ENCODE measurements at places on chromosomes 1 and 21. TPM values are rescaled to one million over a fixed set of nuclear protein-coding genes. Genes with fewer than 3 reads are reported as not detected.

DNA sequence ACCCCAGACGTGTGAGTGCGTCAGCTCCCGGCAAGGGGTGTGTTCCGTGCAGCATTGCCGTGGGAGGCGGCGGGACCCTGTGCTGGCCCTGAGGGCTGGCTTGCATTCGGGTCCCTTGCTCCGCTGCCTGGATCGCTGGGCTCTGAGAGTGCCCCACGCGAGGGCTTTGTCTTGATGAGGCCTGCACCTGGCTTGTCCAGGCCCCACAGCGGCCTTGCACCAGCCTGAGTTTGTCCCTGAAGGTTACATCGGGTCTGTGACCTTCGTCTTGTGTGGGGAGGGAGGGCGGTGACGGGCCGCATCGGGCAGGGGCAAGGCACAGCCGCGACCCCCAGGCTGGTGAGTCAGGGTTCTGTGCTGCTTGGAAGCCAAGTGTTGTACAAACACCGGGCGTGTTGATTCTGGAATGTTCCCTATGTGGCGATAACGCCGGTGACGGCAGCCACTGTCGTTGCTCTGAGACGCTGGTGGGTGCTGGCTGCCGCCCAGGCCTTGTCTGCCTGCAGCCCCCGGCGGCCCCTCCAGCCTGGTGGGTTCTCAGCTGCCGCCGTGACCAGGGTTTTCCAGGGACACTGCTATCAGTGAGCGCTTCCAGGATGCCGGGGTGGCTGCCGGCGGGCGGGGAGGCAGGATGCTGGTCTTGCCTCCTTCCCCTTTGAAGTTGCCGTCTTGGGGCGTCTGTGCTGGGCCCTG, 42.9 kb downstream of the SLX9 start:
- DNase-seq = no peak

Gene TMPRSS2
- total RNA-seq = 3.0 TPM

- no peak for DNase-seq
These were observed 70.9 kb upstream of the ETS2 start for GRCh38 chr21:38734646-38735365.

DNA sequence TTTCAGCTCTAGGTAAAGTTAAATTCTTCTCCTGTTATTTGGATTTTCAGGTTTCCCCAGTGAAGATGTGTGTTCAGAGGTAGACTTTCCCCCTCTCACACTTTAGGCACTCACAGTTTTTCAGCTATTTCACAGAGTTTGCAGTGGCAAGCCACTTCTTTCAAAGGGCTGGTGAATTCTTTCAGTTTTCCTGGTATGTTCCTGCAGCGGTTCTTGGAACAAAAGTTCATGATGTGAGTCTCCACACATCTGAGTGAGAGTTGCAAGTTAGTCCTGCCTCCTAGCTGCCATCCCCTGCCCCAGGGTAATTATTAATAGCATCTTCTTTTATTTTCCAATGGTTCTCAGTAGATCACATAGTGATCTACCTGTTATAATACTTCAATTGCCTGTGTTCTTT, 27.3 kb upstream of the CD84 start:
- no peak for DNase-seq

DNA sequence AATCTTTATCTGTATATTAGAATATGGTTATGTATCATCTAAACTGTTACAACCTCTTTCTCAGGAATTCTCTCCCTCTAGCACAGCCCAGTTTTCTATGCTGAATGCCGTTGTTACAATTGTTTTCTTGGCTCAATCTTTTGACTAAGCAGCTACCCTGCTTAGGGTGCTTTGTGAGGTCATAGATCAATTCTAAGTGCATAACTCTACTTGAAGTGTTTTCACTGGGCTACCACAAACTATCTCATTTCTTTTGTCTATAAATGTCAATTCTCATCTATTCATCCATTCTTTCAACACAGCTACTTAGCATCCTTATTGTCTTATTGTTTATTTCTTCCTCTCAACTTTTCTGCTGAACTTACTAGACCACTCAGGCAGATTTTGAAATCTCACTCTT, 77.1 kb downstream of the CEP350 start:
- no peak for DNase-seq
